ENCODE measurements at places on chromosomes 11 and 22.

DNA sequence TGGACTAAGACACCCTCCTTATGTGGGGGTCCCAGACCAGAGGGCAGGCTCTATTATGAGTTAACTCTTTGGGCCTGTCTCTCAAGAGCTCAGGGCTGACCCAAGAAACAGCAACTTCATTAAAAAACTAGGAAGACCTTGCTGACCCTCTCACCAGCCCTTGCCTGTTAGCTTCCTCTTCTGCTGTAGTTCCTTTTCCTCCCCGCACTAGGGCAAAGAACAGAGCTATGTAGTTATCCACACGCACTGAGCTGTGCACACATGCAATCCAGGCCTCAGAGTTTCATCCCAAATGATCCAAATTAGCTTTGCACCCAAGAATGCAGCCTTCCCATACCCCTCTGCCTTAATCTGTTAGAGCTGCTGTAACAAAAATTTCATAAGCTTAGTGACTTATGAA, 539.6 kb upstream of the CADM1 start:
- DNase-seq: no peak

GRCh38 chr11:112835591-112836255, 125.5 kb upstream of the NCAM1 start:
- DNase-seq: no peak

DNA sequence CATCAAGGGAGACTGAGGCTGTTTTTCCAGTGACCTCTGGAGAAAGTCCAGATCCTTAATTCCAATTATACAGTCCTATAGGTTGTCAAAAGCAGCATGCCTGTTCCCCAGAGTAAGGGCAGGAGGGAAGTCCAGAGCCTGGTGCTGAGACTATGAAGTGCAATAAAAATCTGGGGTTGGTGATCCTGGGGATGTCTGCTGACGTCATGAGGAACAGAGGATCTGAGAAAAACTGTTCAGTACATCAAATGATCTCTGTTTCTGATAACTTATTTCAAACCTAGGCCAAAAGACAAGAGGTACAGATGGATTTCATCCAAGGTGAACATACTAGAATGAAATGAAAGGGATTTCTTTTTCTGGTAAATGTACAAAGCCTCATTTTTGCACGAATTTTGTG, 12.1 kb downstream of the OR5W2 start:
- no peak for DNase-seq

- DNase-seq: no peak
These were observed 761.1 kb upstream of the ARHGAP42 start for GRCh38 chr11:99925968-99926367.

- DNase-seq: no peak
These were observed 238.9 kb downstream of the NTM start for GRCh38 chr11:131609337-131609736.

- no peak for DNase-seq
These were observed 270.1 kb downstream of the BUD13 start for GRCh38 chr11:116502641-116503061.

GRCh38 chr11:79925570-79925969, 484.7 kb upstream of the TENM4 start:
- DNase-seq: no peak

- DNase-seq: no peak
These were observed 12.0 kb upstream of the RFPL2 start for GRCh38 chr22:32216911-32217310.

- DNase-seq: no peak
These were observed 58.3 kb downstream of the HSD17B12 start for GRCh38 chr11:43738600-43739409.

DNA sequence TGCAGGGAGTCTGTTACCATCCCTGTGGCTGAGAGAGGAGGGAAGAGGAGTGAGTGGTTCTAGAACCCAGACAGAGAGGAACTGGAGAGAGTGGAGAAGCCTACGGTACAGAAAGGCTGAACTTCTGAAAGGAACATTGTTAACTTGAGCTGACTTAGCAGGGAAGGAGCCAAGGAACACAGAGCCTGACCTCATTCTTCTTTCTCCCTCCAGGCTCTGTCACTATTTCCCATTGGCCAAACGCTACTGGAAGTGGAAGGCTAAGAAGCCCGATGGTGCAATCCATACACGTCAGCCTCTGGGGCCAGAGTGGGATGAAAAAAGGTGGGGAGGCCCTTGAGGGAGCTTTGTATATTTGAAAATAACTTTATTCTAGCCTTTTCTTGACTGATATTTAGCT, 16.5 kb upstream of the WT1 start:
- DNase-seq: no peak

DNA sequence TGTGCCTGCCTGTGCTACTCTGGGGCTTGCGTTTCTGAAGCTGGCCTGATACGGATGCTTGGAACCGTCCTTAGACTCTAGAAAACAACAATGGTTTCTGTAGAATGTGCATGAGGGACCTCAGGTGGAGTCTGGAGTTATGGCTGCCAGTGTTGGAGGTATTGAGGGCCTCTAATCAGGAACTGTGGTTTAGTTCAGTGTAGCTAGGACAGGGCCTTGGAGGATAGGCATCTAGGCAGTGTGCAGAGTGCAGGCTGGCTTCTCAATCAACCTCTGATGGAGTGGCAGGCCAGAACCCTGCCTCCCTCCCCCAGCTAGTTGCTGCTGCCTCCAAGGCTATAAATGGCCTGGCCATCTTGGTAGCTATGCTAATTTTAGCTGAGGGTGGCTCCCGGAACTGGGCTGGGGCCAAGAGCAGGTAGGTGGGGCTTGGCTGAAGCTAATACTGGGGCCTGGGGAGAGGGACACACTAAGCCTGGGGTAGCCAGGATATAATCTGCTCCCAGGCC, 4.0 kb downstream of the STIM1 start:
- no peak for DNase-seq

- DNase-seq: no peak
These were observed 3.0 kb upstream of the UBASH3B start for GRCh38 chr11:122652495-122652894.

DNA sequence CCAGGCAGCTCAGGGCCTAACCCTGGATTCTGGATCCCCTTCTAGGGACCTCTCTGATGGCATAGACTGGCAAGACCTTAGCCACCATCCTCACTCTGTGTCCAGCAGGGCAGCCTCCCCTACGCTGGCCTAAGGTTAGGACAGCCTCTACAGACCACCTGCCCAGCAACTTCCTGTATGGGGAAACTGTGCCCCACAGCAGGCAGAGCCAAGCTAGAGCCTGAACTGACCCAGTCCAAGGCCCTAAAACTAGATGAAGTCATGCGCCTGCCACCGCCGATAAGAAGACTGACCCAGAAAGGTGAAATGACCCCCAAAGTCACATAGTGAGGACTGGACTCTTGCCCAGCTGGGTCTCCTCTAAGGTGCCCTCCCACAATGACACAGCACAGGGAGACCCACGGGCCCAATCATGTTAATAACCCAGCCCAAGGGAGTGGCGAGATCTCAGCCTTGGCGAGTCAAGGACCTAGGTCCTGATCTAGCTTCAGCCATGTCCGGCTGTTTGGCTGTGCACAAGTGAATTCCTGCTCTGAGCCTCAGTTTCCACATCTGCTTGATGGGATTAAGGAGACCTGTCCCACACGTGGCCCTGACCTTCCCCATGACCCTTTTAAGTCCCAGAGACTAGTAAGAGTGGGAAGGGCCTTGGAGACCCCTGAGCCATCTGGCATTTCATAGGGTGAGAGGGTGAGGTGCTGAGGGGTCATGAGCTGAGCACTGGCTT, 17.6 kb downstream of the STARD10 start:
- no peak for DNase-seq

DNA sequence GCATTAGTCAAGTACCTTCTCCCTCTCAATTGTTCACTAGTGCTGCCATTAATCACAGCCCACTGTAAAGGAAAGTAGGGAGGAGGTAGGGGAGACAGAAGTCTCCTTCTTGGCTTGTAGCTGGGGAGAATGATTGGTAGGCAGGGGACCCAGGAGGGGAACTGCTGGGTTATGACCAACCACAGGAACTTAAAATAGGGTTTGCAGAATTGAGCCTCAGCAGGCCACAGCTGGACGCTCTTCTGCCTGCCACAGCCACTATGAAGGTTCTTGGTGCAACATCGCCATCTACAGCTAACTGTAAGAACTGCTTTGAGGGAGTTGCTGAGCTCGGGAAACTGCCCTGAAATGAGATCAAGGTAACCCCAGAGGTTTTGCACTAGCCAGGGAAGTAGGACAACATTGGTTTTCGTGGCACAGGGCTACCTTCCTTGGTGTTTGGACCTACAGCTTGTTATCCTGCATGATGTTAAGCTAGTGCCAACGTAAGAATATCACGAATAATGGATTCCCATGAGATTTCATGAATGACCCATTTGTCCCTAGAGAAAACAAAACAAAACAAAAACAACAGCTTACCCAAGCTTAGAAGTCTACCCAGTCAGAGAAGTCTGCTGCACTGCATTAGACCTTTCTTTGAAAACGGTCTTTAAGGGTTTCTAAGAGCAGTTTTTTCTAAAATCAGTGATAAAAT, 787.1 kb upstream of the API5 start:
- no peak for DNase-seq

DNA sequence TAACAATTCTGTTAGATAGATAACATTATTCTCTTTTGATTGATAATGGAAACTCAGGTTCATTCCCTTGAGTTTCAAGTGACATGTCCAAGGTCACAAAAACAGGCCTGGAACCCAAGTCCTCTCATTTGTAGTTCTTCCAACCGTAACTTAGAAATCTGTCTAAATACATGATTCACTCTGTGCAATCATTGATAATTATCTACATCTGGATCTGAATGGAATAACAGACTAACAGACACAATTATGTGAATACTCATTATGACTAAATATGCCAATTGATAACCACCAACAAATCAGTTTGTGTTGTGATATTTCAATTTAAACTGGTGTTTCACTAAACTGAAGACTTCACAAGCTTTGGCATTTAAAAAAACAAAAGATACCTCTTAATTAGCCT, 71.0 kb downstream of the RBFOX2 start:
- no peak for DNase-seq

GRCh38 chr11:93849201-93849600, 1.2 kb downstream of the VSTM5 start:
- DNase-seq: no peak

DNA sequence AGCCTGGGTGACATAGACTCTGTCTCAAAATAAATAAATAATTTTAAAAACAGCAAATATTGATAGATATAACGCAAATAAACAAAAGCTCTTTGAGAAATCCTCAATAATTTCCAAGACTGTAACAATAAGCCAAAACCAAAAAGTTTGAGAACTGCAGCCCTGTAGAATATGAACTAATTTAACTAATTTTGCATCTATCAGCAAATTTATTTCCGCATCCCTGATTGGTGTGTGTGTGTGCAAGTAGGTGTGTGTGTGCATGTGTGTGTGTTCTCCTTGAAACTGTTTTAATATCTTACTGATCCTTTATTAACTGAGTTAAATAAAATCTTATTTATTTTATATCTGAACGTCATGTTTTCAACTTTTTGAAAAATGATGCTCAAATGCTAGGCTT, 67.0 kb upstream of the ISX start:
- DNase-seq: no peak

DNA sequence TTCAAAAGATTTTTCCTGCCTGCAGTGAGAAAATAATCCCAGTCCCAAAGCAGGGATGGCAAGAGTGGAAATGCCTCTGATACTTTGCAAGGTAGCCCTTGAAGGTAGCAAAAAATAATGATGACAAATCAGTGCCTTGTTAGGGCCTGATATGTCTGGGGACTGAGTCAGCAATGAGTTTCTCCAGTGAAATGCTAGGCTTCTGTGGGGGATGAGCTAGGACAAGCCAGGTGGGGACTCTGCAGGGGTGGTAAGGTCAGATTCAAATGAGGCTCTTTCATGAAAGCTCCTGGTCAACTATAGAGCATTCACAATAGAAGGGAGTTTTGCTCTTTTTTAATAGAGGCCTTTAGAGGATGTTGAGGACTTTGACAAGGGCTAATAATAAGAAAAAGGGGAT, 77.7 kb downstream of the ME3 start:
- no peak for DNase-seq

- no peak for DNase-seq
These were observed 11.0 kb downstream of the USP28 start for GRCh38 chr11:113864410-113864809.

GRCh38 chr11:6378640-6378989, 11.7 kb upstream of the SMPD1 start:
- no peak for DNase-seq

DNA sequence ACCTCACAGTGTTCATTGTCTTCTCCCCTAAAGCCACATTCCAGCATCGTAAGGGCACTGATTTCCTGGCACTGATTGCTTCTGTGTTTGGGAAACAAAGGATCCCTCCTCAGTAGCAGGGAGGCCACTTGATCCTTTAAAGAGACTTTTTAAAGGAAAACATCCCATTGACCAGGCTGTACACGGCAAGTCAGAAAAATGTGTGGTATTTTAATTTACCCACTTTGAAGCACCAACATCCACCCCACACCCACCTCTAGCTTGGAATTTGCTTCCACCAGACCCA, 364.9 kb downstream of the SHANK2 start:
- no peak for DNase-seq

DNA sequence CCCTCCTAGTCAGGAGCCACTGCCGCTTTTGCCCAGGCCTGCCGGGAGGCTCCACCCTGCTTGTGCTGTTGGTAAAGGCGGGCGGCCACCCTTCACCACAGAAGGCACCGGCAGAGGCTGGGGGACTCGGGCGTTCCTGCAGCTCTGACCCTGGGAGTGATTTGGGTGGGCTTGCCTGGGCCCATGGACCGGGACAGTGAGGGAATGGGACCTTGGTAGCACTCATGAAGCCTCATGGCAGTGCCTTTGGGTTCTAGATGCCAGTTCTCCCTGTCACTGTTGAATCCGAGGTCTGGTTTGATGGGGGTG, 4.4 kb downstream of the TPCN2 start:
- DNase-seq: no peak

- no peak for DNase-seq
These were observed 77.1 kb upstream of the CD82 start for GRCh38 chr11:44488165-44488965.

DNA sequence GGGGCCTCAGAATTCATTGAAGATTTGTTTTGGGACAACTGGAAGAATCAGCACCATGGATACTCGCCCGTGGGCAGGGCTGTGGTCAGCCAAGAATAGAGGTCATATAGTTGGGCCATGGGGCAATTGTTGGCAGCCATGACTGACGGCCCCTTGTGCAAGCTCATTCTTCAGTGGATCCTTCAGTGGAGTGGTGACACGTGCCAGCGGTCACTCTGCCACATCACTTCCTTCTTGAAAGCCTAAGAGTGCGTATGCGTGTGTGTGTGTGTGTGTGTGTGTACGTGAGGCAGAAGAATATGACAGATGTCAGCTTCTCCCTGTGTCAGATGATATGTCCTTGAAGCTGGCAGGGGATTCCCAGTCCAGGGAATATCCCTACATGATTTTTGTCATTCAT, 1.8 kb upstream of the IL18BP start:
- no peak for DNase-seq

DNA sequence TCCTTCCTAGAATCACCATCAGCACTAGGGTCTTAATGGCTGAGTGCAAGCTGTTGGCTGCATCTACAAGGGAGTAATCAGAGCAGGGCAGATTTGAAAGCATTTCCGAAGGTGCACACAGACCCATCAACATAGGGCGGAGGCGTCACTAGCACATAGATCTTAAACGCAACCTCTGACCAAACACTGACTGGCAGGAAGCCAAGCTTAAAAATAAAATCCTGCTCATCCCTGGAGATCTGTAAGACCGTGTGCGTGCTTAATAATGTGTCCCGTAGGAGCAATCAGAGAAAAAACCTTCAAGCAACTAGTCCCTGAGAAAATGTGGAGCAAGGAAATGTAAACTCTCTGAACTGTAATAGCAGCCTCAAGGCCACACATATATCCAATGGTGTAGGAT, 470.5 kb downstream of the ETS1 start:
- no peak for DNase-seq

GRCh38 chr11:74538680-74539079, 45.2 kb upstream of the LIPT2 start:
- no peak for DNase-seq

GRCh38 chr22:44425694-44426045, 72.4 kb downstream of the RTL6 start:
- DNase-seq: no peak
